ENCODE measurements at places on chromosomes 1 and 21.

DNA sequence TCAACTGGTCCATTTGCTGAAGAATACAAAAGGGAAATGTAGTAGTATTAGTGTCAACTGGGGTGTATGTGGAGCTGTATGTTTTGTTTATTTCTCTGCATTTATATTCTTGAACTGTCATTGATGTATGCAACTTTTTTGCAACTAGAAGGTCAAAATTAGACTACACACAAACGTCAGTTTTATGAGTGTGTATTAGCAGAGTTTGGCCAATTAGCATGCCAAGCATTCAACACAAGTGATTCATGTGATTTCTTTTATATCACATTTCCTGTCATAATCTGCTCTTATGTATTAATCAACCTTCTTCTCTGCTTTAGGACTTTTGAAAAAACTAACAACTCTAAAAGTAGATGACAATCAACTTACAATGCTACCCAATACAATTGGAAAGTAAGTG lies 211.1 kb downstream of the LRRC40 start:
- DNase-seq = no peak

GRCh38 chr1:114344656-114345055 lies 166.3 kb downstream of the TRIM33 start:
- no peak for DNase-seq

DNA sequence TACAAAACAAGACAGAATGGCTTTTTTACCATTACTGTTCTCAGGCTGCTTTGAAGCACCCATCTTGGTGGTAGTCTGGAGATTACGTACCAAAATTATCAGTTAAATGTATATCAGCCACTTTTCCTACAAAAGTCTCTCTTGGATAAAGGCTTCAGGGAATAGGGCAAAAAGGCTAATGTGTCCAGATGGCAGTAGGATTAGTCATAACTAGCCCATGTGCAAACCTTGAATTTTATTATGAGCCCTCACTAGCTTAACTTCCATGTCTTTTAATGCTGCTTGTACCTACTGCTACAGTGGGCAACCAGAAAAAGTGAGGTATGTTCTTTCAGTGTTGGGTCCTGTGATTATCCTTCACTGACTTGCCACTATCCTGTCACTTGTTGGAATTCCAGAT lies 51.0 kb downstream of the PLPPR4 start:
- DNase-seq = no peak

GRCh38 chr1:43931711-43932660 lies 1.6 kb upstream of the ARTN start:
- DNase-seq = no peak

DNA sequence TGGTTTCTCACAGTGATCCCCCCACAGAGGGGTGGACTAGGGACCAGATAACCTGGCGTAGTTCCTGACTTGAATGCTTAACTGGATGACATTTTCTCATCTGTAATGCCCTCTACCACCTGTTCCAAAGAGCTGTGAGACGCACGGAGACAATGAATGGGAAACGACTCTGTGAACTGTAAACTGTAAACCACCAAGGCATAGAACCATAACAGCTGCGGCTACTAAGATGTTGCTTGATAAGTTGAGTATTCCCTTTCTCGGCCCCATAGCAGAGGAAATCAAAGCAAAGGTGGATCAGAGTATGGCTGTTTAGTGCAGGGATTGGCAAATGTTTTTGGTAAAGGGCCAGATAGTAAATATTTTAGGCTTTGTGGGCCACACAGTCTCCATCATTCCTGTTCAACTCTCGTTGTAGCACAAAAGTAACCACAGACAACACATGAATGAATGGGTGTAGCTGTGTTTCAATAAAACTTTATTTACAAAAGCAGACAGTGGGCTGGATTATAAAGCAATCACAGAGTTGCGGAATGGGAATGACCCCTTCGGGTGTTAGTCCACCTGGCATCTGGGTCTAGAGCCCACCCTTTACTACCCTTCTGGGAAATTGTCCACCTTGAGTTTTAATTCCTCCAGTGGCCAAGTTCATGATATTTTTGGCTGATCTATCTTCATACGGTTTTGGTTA lies 315.2 kb downstream of the RPS6KC1 start:
- no peak for DNase-seq

DNA sequence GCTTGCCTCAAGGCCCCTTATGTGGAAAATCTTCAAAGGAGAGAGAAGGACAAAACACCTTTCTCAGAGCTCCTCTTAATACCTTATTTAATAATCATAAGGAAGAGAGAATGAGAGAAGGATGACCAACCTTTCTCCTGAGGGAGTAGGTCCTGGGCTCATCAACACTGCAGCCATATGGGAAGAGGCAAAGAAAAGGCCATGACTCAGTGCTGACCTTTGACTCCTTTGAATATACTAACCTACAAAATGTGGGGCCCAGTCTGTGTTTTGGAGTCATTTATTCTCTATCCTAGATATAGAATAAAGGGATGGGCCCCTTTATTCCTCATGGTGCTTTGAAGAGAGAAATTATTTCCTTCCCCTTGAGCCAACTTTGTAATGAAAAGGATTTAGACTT lies 38.3 kb downstream of the CAMSAP2 start:
- no peak for DNase-seq

- DNase-seq = no peak
These were observed 220.8 kb downstream of the NRIP1 start for GRCh38 chr21:14844001-14844400.

DNA sequence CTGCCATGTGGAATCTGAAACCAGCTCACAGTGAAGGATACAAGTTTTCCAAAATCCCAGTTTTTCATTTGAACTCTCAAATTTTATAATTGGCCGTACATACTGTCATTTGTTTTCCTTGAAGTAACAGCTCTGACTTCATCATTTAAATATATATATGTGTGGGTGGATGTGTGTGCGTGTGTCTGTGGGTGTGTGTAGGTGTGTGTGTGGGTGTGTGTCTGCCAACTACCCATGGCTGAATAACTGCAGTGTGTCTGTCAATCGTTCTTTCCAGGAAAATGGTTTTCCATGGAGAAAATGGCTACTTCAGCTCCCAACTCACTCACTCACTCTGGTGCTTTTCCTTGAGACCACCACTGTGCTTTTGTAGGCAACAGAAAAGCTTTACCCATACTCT lies 169.0 kb downstream of the PLPP3 start:
- no peak for DNase-seq

DNA sequence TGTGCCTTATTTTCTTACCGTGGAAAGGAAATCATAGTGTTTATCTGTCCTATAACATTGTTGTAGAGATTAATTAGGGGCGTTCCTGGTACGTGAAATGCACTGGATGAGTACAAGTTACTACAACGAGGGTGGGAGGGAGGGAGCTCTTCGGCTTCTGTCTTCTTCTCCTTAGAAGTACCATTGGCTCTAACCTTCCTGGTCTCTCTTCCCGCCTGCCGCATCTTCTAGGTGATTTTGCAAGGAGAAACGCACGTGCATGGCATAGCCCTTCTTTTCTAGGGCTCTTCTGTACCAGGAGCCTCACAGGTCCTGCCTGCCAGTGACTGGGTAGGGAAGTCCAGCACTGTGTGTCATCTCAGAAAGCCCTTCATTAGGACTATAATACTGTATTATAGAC lies 16.8 kb downstream of the SH3BP5L start:
- DNase-seq = no peak

- DNase-seq = no peak
These were observed 659.4 kb upstream of the CAMK1G start for GRCh38 chr1:208923946-208924720.

- peak; percentile 7 for DNase-seq
These were observed 848 bp downstream of the DNM3 start for GRCh38 chr1:171841931-171842761.

- no peak for DNase-seq
These were observed 40.0 kb downstream of the PDC start for GRCh38 chr1:186420923-186421322.

- DNase-seq = no peak
These were observed 4.4 kb downstream of the ECHDC2 start for GRCh38 chr1:52917156-52917555.

DNA sequence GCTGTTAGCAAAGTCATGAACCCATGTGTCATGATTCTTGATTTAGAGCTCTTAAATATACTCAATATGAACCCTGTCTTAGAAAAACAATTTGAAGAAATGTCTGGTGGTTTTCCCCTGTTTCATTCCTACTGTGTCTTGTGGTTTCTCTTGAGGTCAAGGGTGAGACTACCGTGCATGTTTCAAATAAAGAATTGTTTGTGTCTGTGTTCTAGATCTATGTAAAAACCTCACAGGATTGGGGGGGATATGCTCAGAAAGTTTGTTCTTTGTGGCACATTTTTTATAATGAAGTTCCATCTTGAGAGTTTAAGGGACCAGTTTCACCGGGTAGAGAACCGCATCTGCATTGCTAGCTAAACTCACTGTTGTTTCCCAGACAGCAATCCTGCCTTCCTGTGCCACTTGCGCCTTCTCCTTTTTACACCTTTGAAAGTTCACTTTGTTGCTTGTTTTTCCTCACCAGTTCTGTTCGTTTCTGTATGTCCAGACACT lies 30.9 kb upstream of the CACYBP start:
- no peak for DNase-seq

DNA sequence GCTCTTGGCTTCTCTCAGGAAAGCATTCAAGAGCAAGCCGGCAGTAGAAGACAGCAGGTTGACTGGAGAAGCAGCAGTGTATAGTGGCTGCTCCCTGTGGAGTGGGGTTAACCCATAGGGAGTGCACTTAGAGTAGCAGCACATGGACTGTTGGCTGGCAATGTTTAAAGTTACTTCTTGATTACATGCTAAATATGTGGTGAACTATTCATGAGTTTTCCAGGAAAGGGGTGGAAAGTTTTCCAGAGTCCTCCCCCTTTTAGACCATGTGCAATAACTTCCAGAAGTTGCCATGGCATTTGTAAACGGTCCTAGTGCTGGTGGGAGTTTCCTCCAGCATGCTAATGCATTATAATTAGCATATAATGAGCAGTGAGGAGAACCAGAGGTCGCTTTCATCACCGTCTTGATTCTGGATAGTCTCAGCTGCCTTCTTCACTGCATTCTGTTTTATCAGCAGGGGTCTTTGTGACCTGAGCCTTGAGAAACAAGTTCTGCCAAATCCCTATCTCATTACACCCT lies 131.8 kb downstream of the CCDC185 start:
- no peak for DNase-seq

- DNase-seq = no peak
These were observed 259.6 kb upstream of the RRP15 start for GRCh38 chr1:218025454-218025853.

DNA sequence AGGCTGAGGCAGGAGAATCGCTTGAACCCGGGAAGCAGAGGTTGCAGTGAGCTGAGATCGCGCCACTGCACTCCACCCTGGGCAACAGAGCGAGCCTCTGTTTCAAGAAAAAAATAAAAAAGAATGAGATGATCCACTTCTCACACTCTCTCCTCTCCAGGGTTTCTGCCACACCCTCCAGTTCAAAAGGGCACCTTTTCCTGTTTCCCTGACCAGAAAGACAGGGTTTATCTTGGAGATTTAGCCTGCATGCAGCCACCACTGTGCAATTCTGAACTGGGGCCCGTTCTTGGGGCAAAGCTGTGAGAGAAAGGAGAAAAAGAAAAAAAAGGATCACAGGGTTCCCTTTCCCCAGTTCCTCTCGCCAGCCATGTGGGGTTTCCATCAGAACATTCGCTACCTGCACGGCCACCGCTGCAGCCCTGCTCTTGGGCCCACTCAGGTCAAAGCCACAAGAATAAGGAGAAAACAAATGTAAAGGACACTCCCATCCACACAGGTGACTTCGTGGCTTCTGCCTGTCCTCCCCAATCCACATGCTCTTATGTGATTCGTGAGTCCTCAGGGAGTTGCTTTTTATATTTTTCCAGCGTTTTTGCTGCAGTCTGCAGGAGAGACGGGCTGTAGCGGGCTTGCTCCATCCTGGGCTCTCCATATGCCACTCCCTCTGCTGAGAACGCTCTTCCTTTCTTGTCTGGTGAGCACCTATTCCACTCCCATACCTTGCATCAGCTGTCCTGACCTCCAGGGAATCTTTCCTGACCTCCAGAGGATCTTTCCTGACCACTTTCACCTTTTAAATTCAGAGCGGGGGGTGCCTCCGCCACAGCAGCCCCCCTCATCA lies 26.4 kb downstream of the GNG4 start:
- no peak for DNase-seq

DNA sequence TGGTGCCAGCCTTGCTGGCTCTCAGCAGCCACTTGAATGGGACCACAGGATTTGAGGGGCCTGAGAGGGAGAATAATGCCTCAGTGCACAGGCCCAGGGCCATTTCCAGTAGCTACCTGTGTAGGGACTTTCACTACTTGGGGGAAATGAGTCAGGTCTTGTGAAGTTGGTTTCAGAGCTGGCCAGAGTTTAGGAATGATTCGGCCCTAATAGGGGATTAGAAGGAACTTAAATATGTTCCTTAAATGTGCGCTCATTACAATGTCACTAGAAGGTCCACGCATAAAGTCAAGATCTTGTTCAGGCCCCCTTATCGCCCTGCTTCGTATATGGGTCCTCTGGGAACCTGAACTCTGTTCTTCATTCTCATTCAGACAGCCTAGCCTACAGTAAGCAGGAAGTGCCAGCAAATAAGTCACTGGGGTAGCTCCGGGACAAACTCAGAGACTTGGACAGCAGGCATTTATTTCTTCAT lies 5.6 kb upstream of the AKR1A1 start:
- no peak for DNase-seq

- no peak for DNase-seq
These were observed 48.9 kb upstream of the CAPZB start for GRCh38 chr1:19534281-19534680.

- no peak for DNase-seq
These were observed 3.9 kb downstream of the BCAR3 start for GRCh38 chr1:93677729-93678128.

DNA sequence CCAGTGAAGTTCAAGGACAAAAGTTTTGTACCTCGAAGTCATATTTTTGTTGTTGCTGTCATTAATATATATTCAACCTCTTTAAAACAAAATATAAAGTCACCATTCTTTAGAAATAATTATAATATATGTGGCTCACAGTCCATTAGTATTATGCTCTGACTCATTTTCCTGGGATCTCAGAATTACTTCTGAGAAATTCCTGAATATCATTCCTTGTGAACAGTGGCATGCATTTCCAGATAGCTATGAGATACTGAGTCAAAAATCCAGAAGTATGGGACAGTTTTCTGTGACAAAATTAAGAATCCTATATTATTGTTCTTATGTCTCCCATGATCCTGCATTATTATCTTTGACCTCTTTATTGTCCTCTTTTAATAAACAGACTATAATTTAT lies 13.8 kb upstream of the RGS21 start:
- no peak for DNase-seq

DNA sequence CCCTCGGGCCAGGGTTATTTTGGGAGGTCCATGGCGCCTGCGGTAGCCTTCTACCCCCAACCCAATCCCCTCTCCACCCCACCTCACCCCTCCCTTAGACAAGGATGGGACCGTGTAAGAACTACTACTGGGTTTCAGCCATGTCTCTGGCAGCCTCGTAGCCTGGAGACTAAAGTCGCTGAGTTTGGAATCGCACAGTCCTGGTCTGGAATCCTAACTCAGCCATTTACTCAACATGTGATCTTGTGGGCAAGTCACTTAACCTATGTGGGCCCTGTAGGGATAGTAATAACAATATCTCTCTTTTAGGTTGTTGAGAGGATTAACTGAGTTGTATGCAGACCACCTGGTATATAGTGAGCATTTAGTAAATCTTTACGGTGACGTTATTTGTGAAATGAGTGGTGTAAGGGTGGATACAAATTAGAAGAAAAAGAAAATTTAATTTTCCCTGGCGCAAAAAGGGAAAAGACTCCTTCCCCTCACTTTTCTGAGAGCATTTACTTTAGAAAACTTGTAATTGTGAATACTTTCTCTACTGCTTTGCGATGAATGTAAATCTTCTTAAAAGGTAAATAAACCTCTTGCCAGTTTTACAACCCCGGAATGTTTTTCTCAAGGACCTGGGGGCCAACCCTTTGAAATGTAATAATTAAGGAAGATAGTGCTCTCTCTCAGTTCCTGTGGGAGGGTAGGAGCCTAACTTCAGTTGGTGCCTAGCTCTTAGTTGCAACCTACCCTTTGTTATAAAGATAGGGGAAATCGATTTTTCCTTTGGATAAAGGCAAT lies 615 bp upstream of the MRPS15 start:
- no peak for DNase-seq

Measured in activated T-cell treated with anti-CD3 and anti-CD28 coated beads, Interleukin-2, amount 50 U/mL, for 4 hours (primary cell).